ENCODE measurements at places on chromosomes 16 and 17.

DNA sequence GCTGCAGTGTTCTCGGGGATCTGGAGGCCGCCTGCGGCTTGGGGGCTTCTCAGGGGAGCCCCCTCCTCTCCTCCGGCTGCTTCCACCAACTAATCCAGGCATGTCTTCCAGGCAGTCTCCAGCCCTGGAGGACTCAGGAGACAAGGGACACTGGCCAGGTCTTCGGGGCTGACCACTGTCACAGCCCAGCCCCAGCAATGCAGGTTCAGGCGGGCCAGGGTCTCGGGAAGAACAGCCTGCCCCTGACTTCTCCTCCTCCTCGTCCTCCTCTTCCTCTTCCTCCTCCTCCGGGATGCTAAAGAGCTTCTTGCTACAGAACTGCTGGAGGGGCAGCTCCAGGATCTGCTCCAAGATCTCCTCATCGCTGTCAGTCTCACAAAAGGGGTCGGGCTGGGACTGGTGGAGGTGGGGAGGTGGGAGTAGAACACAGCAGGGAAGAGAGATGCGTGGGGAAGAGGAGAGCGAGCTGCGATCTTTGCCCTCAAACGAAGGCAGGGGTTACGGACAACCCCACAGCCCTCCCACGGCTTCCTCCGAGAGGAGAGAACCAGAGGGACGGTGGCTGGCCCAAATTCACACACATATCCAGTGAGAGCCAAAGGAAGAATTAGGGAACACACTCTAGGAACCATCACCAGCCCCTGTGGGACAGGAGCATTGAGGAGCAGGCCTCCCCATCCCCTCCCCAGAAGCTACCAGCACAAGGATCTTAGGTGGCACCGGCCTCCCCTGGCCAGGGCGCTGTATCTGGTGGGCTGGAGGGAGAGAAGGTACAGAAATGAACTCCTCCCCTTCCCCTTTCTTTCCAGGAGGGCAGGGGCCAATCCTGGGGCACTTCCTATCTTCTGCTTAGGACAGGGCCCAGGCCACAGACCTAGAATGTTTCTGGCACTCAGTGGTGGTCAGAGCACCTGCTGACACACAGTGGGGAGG, 19.3 kb downstream of the TSPOAP1 start:
- H3K4me3 ChIP-seq: no peak overlapping the region
- DNase-seq: no peak
- no peaks in the 10 kb centered on the region for H3K4me1 ChIP-seq

GRCh38 chr17:7709031-7709430, 4.0 kb downstream of the EFNB3 start:
- H3K36me3 ChIP-seq: no peaks in the 10 kb centered on the region
- H3K27ac ChIP-seq: no peak overlapping the region
- peaks cover 61% of the 10 kb centered on the region for H3K27me3 ChIP-seq
- H3K4me1 ChIP-seq: peaks cover 23% of the 10 kb centered on the region

DNA sequence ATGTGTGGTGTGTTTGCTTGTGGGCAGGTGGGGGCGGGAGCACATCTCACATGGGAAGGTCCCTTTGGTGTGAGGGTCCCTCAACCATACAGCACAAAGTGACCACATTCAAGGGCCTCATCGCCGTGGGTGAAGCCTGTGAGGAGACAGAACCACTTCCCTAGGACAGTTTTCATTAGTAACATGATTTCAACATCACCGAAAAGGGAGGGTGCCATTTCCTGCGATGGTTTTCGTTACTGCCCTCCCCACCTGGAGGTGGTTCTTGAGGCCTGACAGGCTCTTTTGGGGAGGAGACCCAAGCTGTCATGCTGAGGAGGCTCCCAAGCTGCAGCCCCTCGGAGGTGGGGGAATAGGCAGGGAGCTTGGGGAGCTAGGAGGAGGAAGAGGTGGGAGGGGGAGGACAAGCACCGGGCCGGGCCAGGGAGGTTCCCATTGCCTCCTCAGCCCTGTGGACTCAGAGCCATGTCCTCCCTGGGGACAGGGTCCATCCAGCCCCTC, 9.5 kb downstream of the CD300LB start:
- no peaks in the 10 kb centered on the region for H3K36me3 ChIP-seq
- no peak overlapping the region for H3K4me3 ChIP-seq
- peaks cover 31% of the 10 kb centered on the region for H3K27me3 ChIP-seq

GRCh38 chr17:7018331-7018964, 4.4 kb upstream of the BCL6B start:
- peaks cover 68% of the 10 kb centered on the region for H3K4me1 ChIP-seq
- peaks cover 9% of the 10 kb centered on the region for H3K27me3 ChIP-seq
- H3K4me3 ChIP-seq: no peak overlapping the region
- no peak overlapping the region for H3K27ac ChIP-seq

GRCh38 chr16:2460391-2460713, 443 bp downstream of the TEDC2 start:
- DNase-seq: no peak
- H3K27ac ChIP-seq: no peak overlapping the region
- H3K4me3 ChIP-seq: peak overlapping the region; percentile 82
- H3K27me3 ChIP-seq: no peaks in the 10 kb centered on the region

- H3K36me3 ChIP-seq: no peaks in the 10 kb centered on the region
- no peak for DNase-seq
- no peak overlapping the region for H3K4me3 ChIP-seq
- H3K27me3 ChIP-seq: no peaks in the 10 kb centered on the region
Measured at GRCh38 chr17:6970992-6971391, 24.9 kb upstream of the ALOX12 start.

GRCh38 chr17:2095536-2095910, 40.6 kb downstream of the HIC1 start:
- DNase-seq: no peak
- H3K4me1 ChIP-seq: peaks cover 13% of the 10 kb centered on the region
- H3K36me3 ChIP-seq: peaks cover 9% of the 10 kb centered on the region
- no peak overlapping the region for H3K27ac ChIP-seq

DNA sequence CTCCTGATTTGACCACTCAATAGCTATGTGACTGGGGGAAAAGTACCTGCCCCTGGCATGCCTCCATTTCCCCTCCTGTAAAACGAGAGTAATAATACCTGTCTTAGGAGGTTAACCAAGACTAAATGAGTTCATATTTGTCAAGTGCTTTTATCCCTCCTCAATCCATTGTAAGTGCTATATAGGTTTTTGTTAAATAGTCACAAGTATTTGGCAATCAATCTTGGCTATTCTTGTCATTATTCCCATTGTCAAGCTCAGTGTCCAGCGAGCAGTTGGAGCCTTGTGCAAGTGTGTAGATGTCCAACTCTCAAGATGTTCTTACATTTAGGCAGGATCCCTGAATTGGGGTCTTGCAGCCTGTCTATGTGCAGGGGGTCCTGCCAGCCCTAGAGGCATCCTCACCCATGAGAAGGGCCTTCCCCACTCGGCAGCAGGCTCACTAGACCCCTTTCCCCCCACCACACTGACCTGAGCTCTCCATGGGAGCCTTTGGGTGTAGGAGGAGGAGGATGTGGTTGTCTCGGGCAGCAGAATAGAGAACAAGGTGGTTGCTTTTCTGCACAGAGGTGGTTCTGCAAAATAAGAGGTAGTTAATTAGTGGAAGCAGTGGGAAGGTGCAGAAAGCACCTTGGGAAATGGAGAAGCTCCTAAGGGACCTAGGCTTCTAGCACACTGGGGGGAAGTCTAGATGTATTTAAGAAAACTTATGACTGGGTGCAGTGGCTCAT, 18.0 kb downstream of the PIK3R6 start:
- H3K36me3 ChIP-seq: no peaks in the 10 kb centered on the region
- H3K27me3 ChIP-seq: peaks cover 2% of the 10 kb centered on the region
- no peak overlapping the region for H3K4me3 ChIP-seq
- no peak for DNase-seq
- peaks cover 3% of the 10 kb centered on the region for H3K4me1 ChIP-seq
- no peak overlapping the region for H3K27ac ChIP-seq

GRCh38 chr17:69503711-69504110, 89.2 kb downstream of the MAP2K6 start:
- H3K4me1 ChIP-seq: peaks cover 24% of the 10 kb centered on the region
- DNase-seq: no peak
- H3K36me3 ChIP-seq: peaks cover 1% of the 10 kb centered on the region
- no peak overlapping the region for H3K4me3 ChIP-seq
- no peak overlapping the region for H3K27ac ChIP-seq

GRCh38 chr17:27559506-27560481, 71.2 kb upstream of the LGALS9 start:
- no peaks in the 10 kb centered on the region for H3K27me3 ChIP-seq
- H3K4me1 ChIP-seq: peaks cover 24% of the 10 kb centered on the region
- DNase-seq: no peak
- H3K27ac ChIP-seq: no peak overlapping the region

DNA sequence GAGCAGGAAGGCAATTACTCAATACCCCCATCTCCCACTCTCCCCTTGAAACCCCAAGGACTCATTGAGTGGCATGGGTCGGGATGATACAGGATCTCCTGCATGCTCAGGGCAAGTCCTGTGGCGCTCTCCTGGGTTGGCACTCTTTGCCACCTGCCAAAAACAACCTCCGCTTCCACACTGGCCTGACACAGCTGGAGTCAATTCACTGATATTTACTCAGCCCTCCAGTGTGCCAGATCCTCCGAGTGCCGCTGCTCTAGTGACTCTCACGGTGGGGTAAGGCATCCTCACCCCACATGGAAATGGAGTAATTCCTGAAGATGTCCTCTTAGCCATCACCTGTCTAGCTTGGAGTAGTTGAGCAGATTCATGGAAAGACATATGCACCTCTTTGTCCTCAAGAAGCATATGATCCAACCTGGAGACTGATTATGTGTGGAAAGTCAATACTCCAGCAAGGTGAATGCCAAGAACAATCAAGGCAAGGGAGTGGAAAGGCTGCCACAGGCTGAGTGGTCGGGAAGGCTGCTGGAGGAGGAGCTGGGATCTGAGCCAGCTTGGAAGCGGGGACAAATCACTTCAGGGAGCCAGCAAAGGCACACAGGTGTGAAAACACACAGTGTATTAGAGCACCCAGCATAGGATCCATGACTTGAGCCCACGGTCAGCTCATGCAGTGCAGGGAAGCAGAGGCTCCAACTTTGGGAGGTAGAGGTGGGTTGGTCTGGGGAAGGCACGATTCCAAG, 12.6 kb upstream of the GOSR2 start:
- no peaks in the 10 kb centered on the region for H3K36me3 ChIP-seq
- DNase-seq: no peak
- no peak overlapping the region for H3K27ac ChIP-seq
- H3K4me3 ChIP-seq: no peak overlapping the region

DNA sequence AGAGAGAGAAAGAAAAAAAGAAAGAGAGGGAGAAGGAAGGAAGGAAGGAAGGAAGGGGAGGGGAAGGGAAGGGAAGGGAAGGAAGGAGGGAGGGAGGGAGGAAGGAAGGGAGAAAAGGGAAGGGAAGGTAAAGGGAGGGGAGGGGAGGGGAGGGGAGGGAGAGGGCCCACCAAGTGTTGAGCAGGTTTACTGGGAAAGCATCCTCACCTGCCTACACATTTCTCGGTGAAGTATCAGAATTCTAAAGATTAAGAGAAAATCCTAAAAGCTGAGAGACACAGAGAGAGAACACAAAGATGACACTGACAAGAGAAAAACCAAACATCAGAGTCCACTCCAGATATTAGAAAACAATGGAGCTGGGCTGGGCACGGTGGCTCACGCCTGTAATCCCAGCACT, 12.3 kb upstream of the CMTM3 start:
- no peak overlapping the region for H3K27ac ChIP-seq
- H3K4me1 ChIP-seq: peaks cover 32% of the 10 kb centered on the region
- no peak overlapping the region for H3K4me3 ChIP-seq
- DNase-seq: no peak

DNA sequence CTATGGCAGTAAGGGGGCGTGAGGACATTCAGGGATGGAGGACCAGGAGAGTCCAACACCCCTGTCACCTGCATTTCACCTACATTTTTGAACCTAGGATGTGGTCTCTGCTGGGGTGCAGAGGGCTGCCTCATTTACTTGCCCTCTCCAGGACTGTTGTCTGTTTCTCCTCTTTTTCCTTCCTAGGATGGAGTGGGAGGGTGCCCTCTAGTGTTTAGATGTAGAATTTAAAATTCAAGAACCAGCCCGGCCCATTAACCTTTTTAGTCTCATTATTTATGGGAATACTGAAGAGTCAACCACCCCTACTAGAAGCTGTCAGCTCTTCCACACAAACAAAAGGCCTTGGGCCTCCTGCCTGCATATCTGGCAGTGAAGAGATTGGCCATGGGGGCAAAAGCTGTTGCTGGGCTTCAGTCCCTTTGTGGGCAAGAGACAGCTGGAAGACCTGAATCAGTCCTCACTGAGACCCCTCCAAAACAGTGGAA, 2.5 kb upstream of the STARD3 start:
- peaks cover 7% of the 10 kb centered on the region for H3K27me3 ChIP-seq
- no peak overlapping the region for H3K4me3 ChIP-seq
- no peak for DNase-seq
- H3K4me1 ChIP-seq: peaks cover 25% of the 10 kb centered on the region
- no peak overlapping the region for H3K27ac ChIP-seq

DNA sequence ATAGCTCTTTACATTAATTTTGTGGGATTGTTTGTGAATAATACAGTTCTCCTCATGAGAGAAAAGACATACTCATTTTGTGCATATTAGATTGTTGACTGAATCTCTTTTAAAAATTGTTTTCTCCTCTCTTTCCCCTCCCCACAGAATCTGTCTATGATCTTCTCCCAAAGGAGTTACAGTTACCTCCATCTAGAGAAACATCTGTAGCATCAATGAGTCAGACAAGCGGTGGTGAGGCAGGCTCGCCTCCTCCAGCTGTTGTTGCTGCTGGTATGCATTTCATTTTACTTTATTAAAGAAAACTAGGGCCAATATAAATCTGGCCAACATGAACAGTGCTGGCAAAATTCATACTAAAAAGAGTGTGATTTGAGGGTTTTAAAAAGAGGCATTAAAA, 60.5 kb downstream of the NFAT5 start:
- H3K4me3 ChIP-seq: no peak overlapping the region
- H3K4me1 ChIP-seq: no peaks in the 10 kb centered on the region
- no peak for DNase-seq
- H3K36me3 ChIP-seq: peaks cover 29% of the 10 kb centered on the region

DNA sequence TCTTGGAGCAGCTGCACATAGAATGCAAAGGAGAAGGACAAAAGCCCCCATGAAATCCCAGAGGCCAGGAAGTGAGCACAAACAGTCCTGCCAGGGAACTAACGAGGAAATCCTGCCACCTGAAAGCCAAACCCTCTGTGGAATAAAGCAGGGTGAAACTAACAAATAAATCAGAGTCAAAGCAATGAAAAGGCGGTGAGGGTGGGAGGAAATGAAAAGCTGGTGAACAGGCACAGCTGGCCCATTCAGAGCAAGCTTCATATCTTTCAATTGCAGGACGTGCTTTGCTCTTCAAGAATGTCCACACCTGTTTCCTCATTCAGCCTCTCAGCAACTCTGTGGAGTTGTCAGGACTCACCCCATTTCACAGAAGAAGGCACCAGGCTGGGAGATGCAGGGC, 108.1 kb downstream of the ABCC12 start:
- DNase-seq: no peak
- no peak overlapping the region for H3K4me3 ChIP-seq
- H3K27me3 ChIP-seq: peaks cover 11% of the 10 kb centered on the region
- no peaks in the 10 kb centered on the region for H3K36me3 ChIP-seq
- no peaks in the 10 kb centered on the region for H3K4me1 ChIP-seq

- H3K36me3 ChIP-seq: no peaks in the 10 kb centered on the region
- H3K4me3 ChIP-seq: no peak overlapping the region
- peak overlapping the region; percentile 44 for H3K27ac ChIP-seq
- H3K4me1 ChIP-seq: peaks cover 51% of the 10 kb centered on the region
- peaks cover 11% of the 10 kb centered on the region for H3K27me3 ChIP-seq
Measured at GRCh38 chr17:36849871-36850348, 87.4 kb upstream of the LHX1 start.
